ENCODE measurements at places on chromosomes 7 and 10. TPM values are rescaled to one million over a fixed set of nuclear protein-coding genes. Genes with fewer than 3 reads are reported as not detected.

- no peak for DNase-seq
Measured at GRCh38 chr10:101773923-101774588, 1.9 kb downstream of the FGF8 start.

DNA sequence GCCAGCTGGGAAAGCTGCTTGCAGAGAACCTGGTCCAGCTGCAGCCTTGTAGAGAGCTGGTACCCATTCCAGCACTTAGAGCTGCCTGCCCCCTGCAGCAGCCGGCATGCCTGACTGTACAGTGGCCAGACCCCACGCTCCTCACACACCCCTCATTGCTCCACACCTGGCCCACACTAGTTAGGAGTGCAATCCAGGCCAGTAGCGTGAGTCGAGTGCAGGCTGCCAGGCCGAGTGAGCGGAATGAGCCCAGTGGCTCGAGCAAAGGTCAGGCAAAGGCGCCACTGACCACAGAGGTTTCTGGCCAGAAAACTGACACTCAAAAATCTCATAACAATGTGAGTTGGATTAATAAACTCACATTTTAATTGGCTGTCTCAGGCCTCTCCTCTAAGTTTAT is 921.7 kb upstream of the KCND2 start:
- DNase-seq, result no peak

DNA sequence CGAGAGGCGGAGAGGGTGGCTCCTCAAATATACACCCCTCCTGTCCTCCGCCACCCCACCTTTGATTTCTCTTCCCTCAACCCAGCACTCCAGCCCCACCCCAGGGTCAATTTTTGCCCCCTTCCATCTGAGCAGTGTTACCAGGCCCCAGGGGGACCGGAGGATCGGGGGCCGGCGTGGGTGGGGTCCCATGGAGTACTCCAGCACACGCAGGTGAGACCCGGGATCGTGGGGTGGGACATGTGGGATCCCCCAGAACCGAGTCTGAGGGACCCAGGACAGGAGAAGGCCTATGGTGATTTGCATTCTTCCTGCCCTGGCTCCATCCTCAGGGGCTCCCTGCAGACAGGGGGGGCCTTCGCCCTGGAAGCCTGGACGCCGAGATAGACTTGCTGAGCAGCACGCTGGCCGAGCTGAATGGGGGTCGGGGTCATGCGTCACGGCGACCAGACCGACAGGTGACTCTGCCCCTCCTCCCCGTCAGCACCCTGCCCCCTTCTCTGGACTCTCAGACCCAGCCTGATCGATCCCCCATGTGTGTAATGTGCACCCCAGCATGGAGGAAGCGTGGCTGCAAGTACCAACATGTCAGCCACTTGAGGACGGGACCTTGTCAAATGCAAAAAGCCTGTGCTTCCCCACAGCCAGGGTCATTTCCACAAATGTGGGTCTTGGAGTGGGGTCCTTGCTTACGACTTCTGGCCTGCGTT is 744 bp downstream of the TRIP6 start:
- DNase-seq, result no peak

DNA sequence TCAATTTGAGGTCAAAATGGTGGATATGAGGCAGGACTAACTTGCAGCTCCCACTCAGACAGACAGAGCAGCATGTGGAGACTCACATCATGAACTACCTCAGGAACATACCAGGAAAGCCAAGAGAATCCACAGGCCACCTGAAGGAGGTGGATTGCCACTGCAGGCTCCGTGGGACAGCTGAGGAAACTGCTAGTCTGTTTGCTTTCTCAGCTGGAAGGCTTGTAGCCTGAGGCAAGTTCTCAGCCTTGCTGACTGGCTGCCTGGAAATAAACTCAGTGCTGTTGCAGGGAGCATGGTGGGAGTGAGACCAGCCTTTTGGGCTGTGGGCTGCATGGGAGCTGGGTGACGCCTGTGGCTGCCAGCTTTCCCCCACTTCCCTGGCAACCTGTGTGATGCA is 202.9 kb downstream of the ZNF248 start:
- no peak for DNase-seq

DNA sequence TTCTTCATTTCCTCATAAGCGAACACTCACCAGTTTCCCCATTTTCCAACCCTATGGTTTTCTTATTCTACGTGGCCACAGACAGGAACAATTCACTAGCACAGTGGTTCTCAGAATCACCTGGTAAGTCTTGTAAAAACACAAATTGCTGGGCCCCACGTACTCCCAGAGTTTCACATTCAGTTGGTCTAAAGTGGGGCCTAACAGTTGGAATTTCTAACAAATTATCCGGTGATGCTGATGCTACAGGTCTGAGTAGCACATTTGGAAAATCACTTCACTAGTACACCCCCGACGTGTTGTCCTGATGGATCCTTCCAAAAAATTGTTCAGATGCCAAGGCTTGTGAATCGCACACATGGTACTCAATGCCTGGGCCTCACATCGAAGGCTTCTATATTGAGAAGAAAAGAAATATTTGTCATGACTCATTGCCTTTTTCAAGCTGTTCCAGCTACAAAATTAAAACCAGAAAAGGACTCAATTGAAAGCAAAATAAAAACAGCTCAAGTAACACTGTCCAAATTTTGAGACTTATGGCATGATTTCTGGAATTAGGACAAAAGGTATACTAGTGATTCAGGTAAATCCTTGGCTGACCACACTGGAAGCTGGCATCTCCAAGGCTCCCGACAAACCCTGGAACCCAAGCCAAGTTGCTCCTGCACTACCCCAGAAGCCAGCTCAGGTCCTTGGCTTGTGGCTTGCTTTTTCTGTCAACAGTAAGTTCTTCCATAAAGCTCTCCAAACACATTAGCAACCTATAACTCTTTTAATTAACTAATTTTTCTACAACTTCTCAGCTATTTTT is 12.9 kb upstream of the VIM start:
- peak; percentile 87 for DNase-seq

Gene MRLN
- total RNA-seq, result 0.43 TPM

GRCh38 chr7:74183142-74183541 is 9.0 kb downstream of the EIF4H start:
- DNase-seq, result no peak

DNA sequence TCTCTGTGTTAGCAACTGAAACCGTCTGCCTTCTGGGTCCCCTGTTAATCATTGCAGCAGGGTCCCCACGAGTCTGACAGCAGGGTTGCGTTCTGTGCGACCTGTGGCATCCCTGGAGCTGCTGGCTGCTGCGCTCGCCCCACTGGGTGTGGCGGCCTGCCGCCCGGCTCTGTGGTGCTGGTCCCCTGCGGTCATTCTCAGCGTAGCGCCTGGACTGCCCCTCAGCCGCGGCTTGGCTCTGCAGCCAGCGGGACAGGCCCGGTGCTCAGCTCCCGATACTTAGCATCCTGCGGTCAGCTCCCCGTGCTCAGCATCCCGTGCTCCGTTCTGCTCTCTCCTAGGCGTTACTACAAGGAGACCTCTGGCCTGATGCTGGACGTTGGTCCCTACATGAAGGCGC is 35.0 kb downstream of the LHPP start:
- DNase-seq, result no peak

- DNase-seq, result no peak
Measured at GRCh38 chr10:118383063-118383689, 41.1 kb upstream of the FAM204A start.

Gene PRKCQ
- total RNA-seq, result 0.16 TPM

Gene ACSL5
- 0.17 TPM for total RNA-seq

- DNase-seq, result no peak
Measured at GRCh38 chr7:138903859-138904435, 77.2 kb downstream of the KIAA1549 start.

GRCh38 chr7:134313543-134313942 is 3.2 kb downstream of the SLC35B4 start:
- no peak for DNase-seq

DNA sequence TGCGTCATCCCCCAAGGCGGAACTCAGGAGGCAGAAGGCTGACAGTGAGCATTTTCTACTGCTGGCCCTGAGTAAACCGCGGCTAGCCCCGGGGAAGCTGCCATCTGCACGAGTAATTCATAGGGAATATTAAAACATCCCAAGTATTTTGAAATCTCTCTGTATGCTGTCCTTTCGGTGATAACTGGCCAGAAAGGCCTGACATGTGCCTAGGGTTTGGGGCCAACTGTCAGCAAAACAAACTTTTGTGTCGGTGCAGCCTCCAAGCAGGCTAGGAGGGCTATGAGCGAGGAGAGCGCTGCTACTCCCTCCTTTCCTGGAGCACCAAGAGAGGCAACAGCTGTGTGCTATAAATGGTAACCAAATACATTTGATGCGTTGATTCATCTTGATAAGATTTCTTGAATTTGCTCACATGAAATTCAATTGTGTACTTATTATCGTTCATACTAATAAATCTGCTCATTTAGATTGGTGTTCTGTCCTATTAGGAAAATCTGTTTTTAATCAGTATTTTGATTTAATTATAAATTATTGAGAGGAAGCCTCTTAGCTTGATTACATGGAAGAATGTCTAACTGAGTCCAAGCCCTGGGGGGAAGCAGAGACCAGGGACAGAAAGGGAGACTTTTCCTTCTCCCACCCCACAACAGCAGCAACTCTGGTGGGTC is 124.4 kb upstream of the NPS start:
- DNase-seq, result no peak

DNA sequence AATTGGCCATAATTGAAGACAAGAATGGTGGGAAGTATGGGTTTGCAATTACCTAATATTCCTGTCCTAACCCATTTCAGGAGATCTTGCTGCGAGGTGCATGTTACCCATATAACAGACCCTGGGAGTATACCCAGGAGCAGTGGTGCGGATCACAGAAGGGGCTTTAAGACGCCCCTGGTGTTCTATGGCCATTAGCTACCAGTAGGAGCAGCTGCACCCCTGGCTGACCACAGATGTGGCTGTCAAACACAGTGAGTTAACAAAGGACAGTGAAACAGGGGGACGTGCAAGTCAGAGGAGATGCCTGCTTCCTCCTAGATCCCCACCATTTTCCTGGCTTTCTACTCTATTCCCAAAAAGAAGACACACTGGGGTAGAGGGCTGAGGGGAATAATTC is 25.2 kb downstream of the AOC1 start:
- DNase-seq, result no peak

DNA sequence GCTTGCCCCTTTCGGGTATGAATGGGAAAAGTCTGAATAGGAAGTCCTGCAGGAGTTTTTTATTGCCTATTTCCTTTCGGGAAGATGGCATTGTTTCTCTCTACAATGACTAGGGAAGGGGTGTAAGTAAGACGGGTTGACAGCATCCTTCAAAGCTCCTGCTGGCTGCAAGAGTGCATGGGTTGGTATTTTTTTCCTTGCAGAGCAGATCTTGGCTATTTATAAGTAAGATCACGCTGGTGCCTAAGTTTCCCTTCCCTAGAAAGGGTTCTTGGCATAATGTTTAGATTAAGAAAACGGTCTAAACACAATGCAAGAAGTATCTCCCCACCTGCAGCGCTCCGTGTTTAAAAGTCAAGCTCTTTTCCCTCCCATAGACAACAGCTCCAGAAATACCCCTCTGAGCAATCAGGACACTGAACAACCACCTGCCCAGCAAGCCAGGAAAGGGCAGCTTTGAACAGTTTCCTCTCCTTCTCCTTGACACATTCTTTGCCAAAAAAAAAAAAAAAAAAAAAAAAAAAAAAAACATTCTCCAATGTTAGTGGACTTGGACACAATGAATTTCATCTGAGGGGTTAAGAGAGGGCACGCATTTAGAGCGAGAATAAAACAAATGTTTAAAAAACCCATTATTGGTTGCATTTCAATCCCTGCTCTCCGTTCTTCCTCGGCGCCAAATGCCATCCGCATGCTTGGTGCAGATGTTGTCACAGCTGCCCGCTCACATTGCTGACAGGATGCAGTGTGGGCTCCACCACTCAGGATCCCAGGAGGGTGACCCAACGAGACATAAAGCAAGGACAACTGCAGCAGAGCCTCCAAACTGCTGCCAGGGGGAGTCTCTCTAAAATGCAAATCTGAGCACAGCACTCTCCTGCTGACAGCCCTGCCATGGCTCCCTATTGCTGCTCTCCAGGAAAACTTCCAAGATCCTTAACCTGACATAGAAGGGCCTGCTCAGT is 427.4 kb upstream of the MGMT start:
- DNase-seq, result no peak

GRCh38 chr7:105118612-105119600 is 104.9 kb downstream of the KMT2E start:
- DNase-seq, result no peak

DNA sequence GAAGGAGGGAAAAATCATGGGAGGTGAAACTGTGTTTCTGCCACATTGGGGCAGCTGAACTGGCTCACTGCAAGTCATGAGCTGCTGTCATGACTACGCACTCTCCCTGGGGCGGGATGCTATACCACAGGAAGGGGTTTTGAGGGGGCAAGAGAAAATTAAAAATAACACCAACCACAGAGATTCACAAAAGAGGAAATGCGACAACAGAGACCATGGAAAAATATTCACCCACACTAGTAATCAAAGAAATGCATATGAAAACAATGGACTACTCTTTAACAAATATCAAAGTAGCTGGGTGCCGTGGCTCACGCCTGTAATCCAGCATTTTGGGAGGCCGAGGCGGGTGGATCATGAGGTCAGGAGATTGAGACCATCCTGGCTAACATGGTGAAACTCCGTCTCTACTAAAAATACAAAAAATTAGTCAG is 65.2 kb upstream of the TM9SF3 start:
- no peak for DNase-seq

- DNase-seq, result no peak
Measured at GRCh38 chr7:72343991-72344390, 68.1 kb downstream of the CALN1 start.

- DNase-seq, result no peak
Measured at GRCh38 chr10:112735041-112735695, 214.9 kb upstream of the TCF7L2 start.

- no peak for DNase-seq
Measured at GRCh38 chr7:42068554-42069280, 168.3 kb downstream of the GLI3 start.

GRCh38 chr10:75530299-75530698 is 98.9 kb downstream of the LRMDA start:
- peak; percentile 92 for DNase-seq

DNA sequence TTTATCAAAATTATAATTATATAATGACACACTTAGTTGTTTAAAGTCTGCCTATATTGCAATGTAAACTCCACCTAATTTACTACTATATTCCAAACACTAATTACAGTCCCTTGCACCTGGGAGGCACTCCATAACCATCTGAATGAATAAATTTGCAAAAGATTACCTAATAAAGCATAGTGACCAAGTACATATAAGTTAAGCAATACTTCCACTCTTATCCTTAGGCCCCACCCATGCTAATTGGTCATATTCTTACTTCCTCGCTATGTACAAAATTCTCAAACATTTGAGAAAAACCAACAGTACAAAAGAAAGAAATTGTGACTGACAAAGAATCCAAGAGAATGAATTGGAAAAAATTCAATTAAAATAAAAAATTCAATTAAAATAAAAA is 65.3 kb downstream of the ZFAND4 start:
- no peak for DNase-seq

Measured in HT1080 (cell line).